ENCODE measurements at places on chromosomes 11 and 22.
A peak's percentile ranks its signal among the peaks of the same experiment; 100 is the strongest.

GRCh38 chr22:29270475-29271271 is 2.6 kb downstream of the EWSR1 start:
- no peak for DNase-seq

DNA sequence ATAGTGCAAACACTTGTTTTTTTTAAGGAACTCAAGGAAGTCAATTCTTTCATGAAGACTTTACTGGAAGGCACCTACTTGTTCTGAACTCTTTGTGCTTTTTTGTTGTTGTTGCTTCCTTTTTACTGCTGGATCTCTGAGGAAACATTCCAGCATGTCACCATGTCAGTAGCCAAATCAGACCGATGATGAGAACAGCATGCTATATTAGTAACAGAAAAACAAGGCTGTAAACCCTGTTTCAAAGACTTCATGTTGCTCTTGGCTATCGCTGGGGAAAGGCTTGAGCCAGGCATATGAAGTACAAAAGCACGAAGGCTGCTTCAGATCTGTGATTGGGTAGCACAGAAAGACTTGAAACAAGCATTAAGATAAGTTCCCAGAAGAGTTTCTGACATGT is 125.6 kb upstream of the SLC5A12 start:
- DNase-seq = no peak

- no peak for DNase-seq
These were observed 117.9 kb downstream of the KCNQ1OT1 start for GRCh38 chr11:2581931-2582350.

DNA sequence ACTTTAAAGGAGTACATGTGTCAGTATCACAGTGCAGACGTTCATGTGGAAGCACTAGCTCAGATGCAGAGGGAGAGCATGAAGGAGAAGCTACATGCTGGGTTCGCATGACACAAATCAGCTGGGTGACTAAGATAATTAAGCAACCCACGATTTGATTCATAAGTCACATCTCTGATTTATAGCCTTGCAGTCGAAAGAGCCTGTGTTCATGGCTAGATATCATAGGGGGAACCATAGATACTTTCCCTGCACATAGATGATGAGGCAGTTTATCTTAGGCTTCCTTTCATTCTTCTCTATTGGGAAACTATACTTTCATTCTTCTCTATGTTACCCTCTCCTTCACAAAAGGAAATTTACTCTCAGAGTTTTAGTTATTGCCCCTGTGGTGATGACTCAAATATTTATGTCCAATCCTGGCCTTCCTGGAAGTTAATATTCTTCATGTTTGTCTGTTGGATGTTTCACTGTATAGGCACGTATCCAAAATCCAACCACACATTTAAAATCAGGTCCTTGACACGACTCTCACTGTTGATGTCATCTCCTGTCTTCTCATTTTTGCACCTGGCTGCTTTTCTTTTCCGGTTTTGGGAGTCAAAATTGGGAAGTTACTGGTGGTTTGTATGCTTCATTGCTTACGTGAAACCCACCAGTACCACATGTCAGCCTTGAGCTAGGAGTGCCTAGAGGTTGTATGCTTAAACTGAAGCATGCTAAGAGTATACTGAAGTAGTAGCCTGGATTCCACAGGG is 56.3 kb upstream of the SLC5A12 start:
- no peak for DNase-seq

GRCh38 chr22:38788021-38788816 is 5.7 kb downstream of the DNAL4 start:
- no peak for DNase-seq

GRCh38 chr11:106082096-106082495 is 4.6 kb downstream of the AASDHPPT start:
- DNase-seq = no peak

GRCh38 chr22:49975543-49976389 is 15.2 kb downstream of the PIM3 start:
- DNase-seq = peak; percentile 40

- no peak for DNase-seq
These were observed 407.3 kb downstream of the TBC1D22A start for GRCh38 chr22:47169801-47170140.

GRCh38 chr11:117407016-117407415 is 79.4 kb downstream of the CEP164 start:
- no peak for DNase-seq

DNA sequence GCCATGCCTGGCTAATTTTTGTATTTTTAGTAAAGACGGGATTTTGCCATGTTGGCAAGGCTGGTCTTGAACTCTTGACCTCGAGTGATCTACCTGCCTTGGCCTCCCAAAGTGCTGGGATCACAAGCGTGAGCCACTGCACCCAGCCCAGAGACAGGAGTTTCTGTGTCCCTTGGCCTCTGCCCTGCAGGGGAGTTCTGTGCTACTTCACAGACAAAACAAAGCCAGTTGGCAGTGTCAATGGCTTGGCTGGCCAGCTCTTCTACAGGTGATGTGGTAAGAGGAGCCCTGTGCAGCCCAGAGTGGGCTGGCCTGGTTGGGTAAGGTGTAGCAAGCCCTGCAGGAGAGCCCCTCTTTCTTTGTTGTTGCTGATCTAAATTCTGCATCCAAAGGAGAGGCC is 60.5 kb upstream of the SHISAL1 start:
- no peak for DNase-seq

- no peak for DNase-seq
These were observed 8.3 kb upstream of the INSC start for GRCh38 chr11:15106201-15106965.

DNA sequence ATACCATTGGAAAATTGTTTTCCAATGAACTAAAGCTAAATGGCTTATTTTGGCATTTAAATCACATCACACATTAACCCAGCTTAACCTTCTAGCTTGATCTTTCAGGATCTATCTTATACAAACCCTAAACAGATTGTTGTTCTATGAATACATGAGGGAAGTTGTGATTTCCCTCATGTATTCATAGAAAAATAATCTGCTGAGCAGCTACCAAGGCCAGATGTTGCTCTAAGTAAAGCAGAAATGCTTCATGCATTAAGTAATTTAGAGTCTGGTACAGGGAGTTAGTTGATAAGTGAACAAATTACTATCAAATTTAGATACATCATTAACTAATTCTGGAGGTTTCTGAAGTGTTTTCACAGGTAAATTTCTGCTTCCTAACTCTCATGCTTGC is 204.6 kb upstream of the ANO3 start:
- no peak for DNase-seq

- no peak for DNase-seq
These were observed 404.4 kb downstream of the KCNA4 start for GRCh38 chr11:29612423-29612822.

DNA sequence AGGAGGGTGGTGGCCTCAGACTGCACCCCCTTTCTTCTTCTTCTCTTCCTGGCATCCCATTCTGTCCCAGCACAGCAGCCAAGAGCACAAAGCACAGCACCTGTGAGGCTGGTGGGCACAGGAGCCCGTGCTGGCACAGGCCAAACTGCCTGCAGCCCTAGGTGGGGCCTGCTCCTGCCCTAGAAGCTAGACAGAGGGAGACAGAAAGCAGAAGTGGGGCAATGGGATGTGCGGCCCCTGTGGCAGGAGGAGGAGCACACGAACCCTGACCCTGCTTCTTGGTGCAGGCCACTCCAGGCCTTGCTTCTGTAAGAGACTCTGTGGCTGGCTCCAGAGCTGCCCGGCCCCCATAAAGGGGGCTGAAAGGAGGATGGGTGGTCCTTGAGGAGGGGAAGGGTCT is 3.9 kb upstream of the PTS start:
- DNase-seq = no peak

DNA sequence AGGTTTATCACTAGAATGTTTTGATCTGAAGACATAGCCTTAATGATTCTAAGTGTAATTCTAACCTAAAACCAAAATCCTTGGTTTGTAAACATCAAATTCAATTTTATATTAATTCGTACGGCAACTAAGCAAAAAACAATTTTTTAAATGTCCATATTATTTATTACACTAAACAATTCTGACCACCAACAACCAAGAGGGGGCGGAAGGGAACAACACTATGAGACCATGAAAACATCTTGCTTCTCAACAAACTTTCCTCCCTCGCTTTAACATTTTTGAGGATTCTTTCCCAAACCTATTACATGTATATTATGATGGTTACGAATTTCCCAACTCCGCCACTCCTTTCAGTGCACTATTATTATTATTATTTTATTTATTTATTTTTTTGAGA is 6.5 kb upstream of the UCP2 start:
- DNase-seq = no peak

DNA sequence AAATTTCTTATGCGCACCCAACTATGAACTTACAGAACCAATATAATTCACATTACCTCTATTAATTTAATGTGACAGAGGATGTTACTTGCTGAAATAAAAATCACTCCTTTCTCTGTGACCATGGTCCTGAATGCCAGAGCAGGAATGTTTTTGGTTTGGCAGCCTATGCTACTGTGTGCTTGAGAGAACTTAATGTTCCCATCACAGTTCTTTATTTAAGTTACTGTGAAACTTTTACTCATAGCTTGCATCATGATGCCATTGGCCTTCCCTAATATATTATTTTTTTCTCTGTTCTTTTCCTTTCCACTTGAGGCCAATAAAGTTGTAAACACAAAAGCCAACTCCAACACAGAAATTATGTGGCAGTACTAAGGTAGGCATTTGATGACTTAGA is 142.2 kb downstream of the FAM76B start:
- DNase-seq = no peak

GRCh38 chr11:114183044-114183511 is 113.1 kb upstream of the NNMT start:
- peak; percentile 35 for DNase-seq

DNA sequence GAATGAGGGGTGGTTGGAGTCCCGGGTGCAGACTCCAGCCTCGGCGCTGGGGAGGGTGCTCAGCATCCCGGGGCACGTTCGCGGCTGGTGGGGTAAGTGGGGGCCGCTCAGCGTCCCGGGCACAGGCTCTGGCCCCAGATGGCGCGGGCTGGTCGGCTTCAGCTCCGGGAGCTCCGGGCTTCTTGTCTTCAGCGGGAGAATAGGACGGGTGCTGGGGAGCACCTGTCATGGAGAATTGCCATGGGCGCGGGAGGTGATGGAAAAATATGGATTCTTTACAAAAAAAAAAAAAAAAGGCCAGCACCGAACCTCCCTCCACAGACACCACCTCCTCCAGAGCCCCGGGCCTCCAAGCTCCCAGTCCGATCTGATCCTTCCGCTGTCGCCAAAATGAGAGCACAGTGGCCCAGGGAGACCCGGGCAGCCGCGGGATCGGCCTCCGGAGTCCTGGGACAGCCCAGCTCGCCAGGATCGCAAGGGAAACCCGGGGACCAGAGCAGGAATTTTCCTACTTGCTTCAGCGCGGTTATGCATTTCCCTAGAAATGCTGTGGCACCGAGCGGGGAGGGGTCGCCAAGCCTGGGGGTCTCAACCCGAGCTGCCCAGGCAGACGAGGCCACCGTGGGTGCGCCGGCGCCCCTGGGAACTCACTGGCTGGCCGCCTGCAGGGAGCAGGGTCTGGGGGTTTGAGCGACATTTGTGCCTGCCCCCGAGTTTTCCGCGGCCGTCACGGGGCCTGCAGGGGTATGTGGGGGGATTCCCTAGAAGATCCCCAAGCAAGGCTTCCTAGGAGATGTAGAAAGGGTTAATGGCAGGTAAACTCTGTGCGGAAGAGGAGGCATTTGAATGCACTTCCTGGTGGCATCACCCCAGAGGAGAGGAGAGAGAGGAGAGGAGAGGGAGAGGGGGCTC is 1336.9 kb downstream of the BRD1 start:
- no peak for DNase-seq

- DNase-seq = no peak
These were observed 75.7 kb downstream of the CYB5R2 start for GRCh38 chr11:7597620-7598019.

- no peak for DNase-seq
These were observed 83.3 kb downstream of the GGT1 start for GRCh38 chr22:24686280-24686679.

All from stimulated activated CD8-positive, alpha-beta memory T cell treated with anti-CD3 and anti-CD28 coated beads, Interleukin-12 subunit alpha, Interleukin-12 subunit beta, amount 100 ng/mL, for 4 hours (primary cell).